Activated B cell treated with CpG ODN at 0.5 μM for 24 hours (primary cell): ENCODE measurements at places on chromosomes 5 and 9.

GRCh38 chr9:129989740-129990139 is 53.2 kb downstream of the FNBP1 start:
- peak overlapping the region; percentile 89 for H3K27ac ChIP-seq
- H3K4me3 ChIP-seq = peak overlapping the region; percentile 60
- no peak for DNase-seq
- peaks cover 90% of the 10 kb centered on the region for H3K4me1 ChIP-seq

DNA sequence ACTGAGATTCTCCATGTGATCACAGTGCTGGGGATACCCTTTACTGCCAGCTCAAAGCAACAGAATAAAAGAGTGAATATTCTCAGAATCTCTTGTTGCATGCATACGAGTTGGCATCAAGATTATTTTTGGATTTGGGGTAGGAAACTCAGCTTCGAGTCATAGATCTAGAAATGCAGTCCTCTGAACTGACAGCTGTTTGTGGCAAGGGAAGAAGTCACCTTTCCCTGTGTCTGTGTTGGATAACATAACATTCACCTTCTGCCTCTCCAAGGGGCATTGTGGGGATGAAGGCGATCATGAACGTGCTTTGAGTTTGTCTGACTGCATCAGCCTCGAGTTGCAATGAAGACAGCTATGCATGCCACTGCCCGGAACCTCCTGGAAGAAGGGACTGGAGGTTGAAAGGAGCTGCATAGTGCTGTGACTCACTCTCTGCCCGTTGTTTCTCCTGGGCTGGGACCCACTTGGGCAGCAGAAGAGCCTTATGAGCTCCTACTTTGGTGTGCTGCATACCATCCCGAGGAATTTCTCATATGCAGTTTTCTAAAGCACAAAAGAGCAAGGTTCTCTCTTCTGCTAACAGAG is 231.7 kb downstream of the ARHGAP26 start:
- H3K4me1 ChIP-seq = peaks cover 82% of the 10 kb centered on the region
- no peaks in the 10 kb centered on the region for H3K27me3 ChIP-seq
- DNase-seq = no peak
- no peaks in the 10 kb centered on the region for H3K36me3 ChIP-seq
- H3K4me3 ChIP-seq = no peak overlapping the region

DNA sequence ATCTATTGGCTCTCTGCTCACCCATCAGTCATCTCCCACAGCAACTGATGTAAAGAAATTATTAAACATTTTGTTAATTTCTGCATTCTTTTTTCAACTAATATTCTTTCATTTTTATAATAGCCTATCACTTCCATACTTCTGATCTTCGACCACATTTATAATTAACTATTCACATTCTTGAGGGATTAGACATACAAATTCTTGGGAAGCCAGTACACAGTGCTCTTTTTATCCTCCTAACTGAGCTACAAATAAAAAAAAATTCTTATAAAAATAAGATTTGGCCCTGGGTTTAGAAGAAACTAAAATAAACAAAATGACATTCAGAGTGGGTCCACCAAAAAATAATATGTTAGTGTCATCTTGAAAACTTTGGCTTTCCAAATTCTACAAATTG is 103.7 kb upstream of the ITGA1 start:
- no peaks in the 10 kb centered on the region for H3K4me1 ChIP-seq
- no peaks in the 10 kb centered on the region for H3K36me3 ChIP-seq
- no peak overlapping the region for H3K27ac ChIP-seq
- no peak overlapping the region for H3K4me3 ChIP-seq
- DNase-seq = no peak

GRCh38 chr5:121982146-121982892 is 20.5 kb downstream of the SRFBP1 start:
- no peak overlapping the region for H3K27ac ChIP-seq
- H3K4me1 ChIP-seq = peaks cover 22% of the 10 kb centered on the region
- H3K27me3 ChIP-seq = no peaks in the 10 kb centered on the region
- H3K4me3 ChIP-seq = no peak overlapping the region

DNA sequence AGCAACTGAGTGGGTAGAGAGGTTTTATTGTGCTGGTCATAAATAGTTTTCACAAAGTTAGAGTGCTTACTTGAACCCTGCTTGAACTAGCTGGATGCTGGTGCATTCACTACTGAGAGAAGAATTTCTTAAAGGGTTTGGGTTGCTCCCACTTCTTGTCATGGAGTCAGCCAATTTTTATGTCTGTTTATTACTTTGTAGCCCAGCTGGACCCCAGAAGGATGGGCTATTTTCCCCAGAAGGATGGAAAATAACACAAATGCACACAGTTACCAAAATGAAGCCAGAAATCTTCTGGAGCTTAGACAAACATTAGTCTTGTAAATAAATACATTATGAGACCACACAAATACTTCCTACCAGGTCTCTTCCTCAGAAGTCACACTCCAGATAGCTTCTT is 480.8 kb upstream of the TNC start:
- H3K27me3 ChIP-seq = peaks cover 16% of the 10 kb centered on the region
- no peak for DNase-seq
- H3K27ac ChIP-seq = no peak overlapping the region
- H3K4me3 ChIP-seq = no peak overlapping the region
- H3K36me3 ChIP-seq = no peaks in the 10 kb centered on the region
- no peaks in the 10 kb centered on the region for H3K4me1 ChIP-seq

- no peak overlapping the region for H3K4me3 ChIP-seq
- no peak for DNase-seq
- peaks cover 60% of the 10 kb centered on the region for H3K4me1 ChIP-seq
- peak overlapping the region; percentile 48 for H3K27ac ChIP-seq
Measured at GRCh38 chr9:22238809-22239684, 207.6 kb upstream of the DMRTA1 start.

- H3K4me1 ChIP-seq = no peaks in the 10 kb centered on the region
- no peak for DNase-seq
- no peaks in the 10 kb centered on the region for H3K27me3 ChIP-seq
- H3K4me3 ChIP-seq = no peak overlapping the region
Measured at GRCh38 chr9:20250791-20251190, 371.5 kb downstream of the MLLT3 start.

- DNase-seq = no peak
- peaks cover 24% of the 10 kb centered on the region for H3K27me3 ChIP-seq
- H3K36me3 ChIP-seq = no peaks in the 10 kb centered on the region
- H3K27ac ChIP-seq = no peak overlapping the region
- H3K4me3 ChIP-seq = no peak overlapping the region
Measured at GRCh38 chr5:113338628-113339027, 96.2 kb downstream of the TSSK1B start.

GRCh38 chr5:107512029-107512428 is 158.7 kb downstream of the EFNA5 start:
- no peaks in the 10 kb centered on the region for H3K4me1 ChIP-seq
- no peaks in the 10 kb centered on the region for H3K27me3 ChIP-seq
- no peak for DNase-seq
- no peak overlapping the region for H3K27ac ChIP-seq
- H3K36me3 ChIP-seq = no peaks in the 10 kb centered on the region
- H3K4me3 ChIP-seq = no peak overlapping the region

DNA sequence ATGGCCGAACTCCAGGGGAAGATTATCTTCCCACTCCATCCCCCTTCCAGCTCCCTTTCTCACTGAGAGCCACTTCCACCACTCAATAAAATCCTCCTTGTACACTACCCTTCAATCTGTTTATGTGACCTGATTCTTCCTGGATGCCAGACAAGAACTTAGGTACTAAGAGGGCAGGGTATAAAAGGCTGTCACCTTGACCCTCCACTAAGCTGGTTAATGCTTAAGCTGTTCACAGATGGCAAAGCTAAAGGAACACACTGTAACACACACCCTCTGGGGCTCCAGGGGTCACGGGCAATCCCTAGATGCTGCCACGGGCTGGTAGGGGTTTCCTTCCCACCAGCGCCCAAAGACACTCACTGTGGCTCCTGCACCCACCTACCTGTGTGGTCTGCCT is 58.6 kb upstream of the IL6ST start:
- H3K4me1 ChIP-seq = peaks cover 12% of the 10 kb centered on the region
- H3K27me3 ChIP-seq = peaks cover 16% of the 10 kb centered on the region
- H3K36me3 ChIP-seq = no peaks in the 10 kb centered on the region
- no peak overlapping the region for H3K27ac ChIP-seq

DNA sequence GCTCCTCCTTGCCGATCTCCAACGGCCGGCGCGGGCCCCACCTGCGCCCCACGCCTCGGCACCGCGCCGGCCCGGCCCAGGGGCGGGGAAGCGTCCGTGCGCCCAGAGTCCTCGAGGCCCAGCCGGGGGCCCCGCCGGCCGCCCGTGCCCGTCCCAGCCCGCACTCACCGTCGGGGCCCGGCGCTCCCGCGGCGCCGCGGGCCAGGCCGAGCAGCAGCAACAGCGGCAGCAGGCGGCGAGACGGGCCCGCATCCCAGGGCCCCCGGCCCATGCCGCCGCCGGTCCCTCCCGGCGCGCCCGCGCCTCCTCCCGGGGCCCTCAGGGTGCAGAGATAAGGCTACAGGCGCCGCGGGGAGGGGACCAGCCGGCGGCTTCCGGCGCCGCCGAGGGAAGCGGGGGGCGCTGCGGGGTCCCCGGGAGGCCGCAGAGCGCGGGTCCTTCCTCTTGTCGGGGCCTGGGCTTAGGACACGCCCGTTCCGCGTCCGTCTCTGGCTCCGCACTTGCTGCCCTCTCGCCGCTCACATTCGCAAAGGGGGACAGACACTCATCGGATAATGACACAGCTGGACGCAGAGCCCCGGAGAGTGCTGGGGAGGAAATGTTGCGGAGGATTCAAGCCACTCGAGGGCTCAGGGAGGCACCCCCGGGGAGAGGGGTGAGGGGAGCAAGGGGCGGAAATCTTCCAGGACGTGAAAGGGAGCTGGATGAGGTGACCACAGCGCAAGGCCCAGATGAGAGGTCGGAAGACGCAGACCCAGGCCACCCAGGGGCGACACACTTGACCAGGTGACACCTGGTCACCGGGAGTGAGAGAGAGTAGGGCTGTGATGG is at the start of gene SUSD1:
TSS of gene SUSD1 (minus strand) at position 333 of the 831 bp plus-strand sequence. CDS start at position 271, 62 bp downstream.
- H3K27ac ChIP-seq = peak within 1 kb of the TSS; percentile 63
- H3K36me3 ChIP-seq = peaks cover under 1% of the 10 kb centered on the region
- DNase-seq = peak; percentile 50
- H3K27me3 ChIP-seq = no peaks in the 10 kb centered on the region

DNA sequence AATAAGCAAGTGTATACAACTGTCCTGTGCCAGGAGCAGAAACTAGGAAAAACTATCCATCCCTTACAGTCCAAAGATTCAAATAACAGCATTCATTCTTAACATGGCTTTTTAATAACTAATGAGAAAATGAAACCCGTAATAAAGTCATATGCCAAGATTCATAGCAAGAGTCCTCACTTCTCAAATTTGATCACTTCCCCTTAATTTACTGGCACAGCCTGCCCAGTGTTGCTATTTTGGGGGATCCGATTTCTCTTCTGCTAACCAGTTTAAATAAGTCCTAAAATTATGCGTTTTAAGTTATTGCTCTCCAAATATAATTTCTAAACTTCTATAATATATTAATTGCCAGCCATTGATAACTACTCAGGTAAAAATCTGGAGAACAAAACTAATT is 177.0 kb upstream of the PTGER4 start:
- H3K27me3 ChIP-seq = no peaks in the 10 kb centered on the region
- peaks cover 9% of the 10 kb centered on the region for H3K4me1 ChIP-seq
- H3K4me3 ChIP-seq = no peak overlapping the region
- no peak for DNase-seq
- H3K36me3 ChIP-seq = no peaks in the 10 kb centered on the region

DNA sequence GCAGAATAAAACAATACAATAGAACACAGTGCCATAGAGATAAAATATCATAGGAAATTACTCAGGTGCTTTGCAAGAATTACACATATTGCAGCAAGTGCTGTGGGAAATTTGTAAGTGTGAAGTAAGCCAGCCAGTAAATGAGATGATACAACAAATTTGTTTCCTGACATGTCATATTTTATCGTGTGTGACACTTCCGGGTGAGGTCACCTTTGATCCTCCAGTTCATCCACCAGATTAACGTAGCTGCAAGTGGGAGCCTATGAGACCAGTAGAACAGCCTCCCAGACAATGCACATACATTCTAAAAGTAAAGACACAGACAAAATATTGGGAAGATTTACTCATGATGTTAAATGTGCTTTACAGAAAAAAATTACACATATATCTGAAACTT is 72.2 kb downstream of the PRDM9 start:
- H3K4me1 ChIP-seq = no peaks in the 10 kb centered on the region
- DNase-seq = no peak
- H3K36me3 ChIP-seq = no peaks in the 10 kb centered on the region
- H3K4me3 ChIP-seq = no peak overlapping the region
- H3K27ac ChIP-seq = no peak overlapping the region

- no peaks in the 10 kb centered on the region for H3K36me3 ChIP-seq
- no peak for DNase-seq
- no peaks in the 10 kb centered on the region for H3K4me1 ChIP-seq
- no peak overlapping the region for H3K27ac ChIP-seq
Measured at GRCh38 chr5:172411484-172412072, 42.7 kb downstream of the SH3PXD2B start.

DNA sequence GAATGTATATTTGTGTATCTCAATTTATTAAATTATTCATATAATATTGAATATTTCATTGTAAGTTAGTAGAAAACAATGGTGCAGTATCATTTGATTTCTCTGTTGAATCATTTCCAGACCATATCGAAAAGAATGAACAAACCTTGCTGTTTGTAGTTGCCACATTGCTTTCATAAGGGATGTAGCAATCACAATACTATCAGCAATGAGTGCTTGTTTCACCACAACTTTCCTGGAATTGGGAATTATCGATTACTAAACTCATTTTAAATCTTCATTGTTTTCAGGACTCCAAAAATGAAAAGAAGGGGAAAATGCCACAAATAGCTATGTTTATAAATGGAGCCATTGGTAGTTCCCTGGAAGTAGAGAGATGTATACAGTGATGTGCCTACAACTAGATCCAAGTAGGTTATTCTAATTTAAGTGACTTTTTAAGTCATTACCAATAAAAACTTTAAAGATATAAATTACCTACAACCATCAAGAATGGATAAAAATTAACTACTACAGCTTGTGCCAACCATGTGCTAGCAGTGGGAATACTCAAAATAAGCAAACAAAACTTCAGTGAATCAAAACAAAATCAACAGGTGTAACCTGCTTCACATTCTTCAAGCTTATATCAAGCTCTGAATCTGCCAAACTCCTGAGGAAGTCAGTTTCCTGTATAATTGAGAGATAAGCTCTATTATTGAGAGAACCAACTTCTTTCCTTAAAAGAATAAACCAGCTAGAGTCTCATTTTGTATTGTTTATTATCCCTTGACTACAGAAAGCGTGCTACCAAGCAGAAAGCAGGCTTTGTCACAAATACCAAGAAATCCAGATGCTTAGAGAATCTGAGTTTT is 358.6 kb downstream of the ADGRV1 start:
- H3K4me3 ChIP-seq = no peak overlapping the region
- H3K4me1 ChIP-seq = no peaks in the 10 kb centered on the region
- DNase-seq = no peak
- H3K27me3 ChIP-seq = no peaks in the 10 kb centered on the region

- H3K36me3 ChIP-seq = no peaks in the 10 kb centered on the region
- no peak overlapping the region for H3K27ac ChIP-seq
- no peak overlapping the region for H3K4me3 ChIP-seq
- no peaks in the 10 kb centered on the region for H3K4me1 ChIP-seq
- no peak for DNase-seq
Measured at GRCh38 chr5:2165615-2166305, 283.0 kb upstream of the IRX4 start.
